ENCODE measurements at places on chromosomes 2 and 18.

DNA sequence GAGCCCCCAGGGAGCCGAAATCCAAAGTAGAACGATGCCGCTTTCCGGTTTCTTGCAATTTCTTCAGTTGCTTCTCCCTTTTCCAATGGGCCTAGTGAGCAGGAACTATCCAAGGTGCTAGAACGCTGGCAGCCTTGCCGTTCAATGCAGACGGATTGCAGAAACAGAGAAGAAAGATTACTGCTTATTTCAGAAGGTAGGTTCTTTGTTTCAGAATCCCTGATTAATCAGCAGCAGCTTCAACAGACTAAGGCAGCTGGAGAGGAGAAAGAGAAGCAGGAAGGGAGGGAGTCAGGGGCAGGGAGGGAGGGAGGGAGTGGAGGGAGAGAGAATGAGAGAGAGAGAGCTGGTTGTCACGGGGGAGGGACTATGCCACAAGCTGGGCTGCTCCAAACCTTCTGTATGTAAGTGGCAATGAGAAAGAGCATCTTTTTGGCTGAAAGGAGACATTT is 576 bp downstream of the NYAP2 start:
- DNase-seq: no peak

DNA sequence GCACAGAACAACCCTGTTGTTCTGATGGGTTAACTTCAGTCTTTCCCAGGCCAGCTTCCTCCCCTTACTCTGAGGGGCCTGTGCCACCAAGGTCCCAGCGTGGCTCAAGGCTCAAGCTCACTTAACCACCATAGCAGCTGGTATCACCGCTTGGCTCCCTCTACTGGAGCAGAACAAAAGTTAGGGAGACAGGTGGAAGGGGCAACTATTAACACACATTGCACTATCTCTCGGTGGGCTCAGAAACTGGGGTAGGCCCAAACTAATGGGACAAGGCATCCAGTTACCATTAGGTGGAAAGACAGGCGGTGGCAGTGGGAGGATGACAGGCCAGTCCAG is 88.7 kb upstream of the ATL2 start:
- DNase-seq: no peak

GRCh38 chr2:98445177-98445682 is 572 bp downstream of the INPP4A start:
- DNase-seq: no peak

GRCh38 chr2:236359426-236360045 is 95.3 kb upstream of the ASB18 start:
- DNase-seq: no peak

GRCh38 chr2:5328826-5329225 is 363.4 kb upstream of the SOX11 start:
- DNase-seq: no peak

DNA sequence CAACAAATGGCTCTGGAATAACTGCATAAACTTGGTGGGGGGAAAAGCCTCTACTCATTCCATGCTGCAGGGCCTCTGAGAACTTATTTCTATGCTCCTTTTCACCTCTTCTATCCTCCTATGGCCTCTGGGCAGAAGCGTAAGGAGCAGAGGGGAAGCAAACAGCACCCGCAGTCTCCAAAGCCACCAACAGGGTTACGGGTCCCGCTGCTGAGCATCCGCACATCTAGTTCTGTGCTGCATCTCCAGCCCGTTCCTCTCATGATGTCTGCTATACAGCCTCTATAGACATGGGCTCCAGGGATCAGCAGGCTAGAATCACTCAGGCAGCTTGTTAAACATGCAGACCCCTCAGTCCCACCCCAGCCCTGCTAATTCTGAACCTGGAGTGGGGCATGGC is 25.9 kb downstream of the PSTPIP2 start:
- DNase-seq: no peak

GRCh38 chr2:85409845-85410583 is at the start of gene CAPG:
CAPG (minus strand) TSS chr2:85410366; CDS start chr2:85402145, 8,221 bp downstream.
- DNase-seq: peak; percentile 68

GRCh38 chr2:11698009-11698922 is 28.3 kb upstream of the NTSR2 start:
- no peak for DNase-seq
